Activated naive CD8-positive, alpha-beta T cell treated with anti-CD3 and anti-CD28 coated beads, Interleukin-2, amount 10 ng/mL, durations not matched to agents 7 days and 5 days (primary cell): ENCODE measurements at places on chromosomes 7 and 10. TPM values are rescaled to one million over a fixed set of nuclear protein-coding genes. Genes with fewer than 3 reads are reported as not detected.

Gene DMBT1
- total RNA-seq, result not detected

Gene PIP4K2A
- total RNA-seq, result 179 TPM

Gene TAS2R4
- 1.9 TPM for total RNA-seq

Gene FAM237B
- total RNA-seq, result not detected

Gene TNPO3
- total RNA-seq, result 43.9 TPM

Gene TDRD1
- total RNA-seq, result 0.20 TPM

Gene GIMAP6
- total RNA-seq, result 124 TPM

Gene HOXA9
- total RNA-seq, result not detected

Gene TAS2R41
- not detected for total RNA-seq

Gene CALHM1
- 0.94 TPM for total RNA-seq

DNA sequence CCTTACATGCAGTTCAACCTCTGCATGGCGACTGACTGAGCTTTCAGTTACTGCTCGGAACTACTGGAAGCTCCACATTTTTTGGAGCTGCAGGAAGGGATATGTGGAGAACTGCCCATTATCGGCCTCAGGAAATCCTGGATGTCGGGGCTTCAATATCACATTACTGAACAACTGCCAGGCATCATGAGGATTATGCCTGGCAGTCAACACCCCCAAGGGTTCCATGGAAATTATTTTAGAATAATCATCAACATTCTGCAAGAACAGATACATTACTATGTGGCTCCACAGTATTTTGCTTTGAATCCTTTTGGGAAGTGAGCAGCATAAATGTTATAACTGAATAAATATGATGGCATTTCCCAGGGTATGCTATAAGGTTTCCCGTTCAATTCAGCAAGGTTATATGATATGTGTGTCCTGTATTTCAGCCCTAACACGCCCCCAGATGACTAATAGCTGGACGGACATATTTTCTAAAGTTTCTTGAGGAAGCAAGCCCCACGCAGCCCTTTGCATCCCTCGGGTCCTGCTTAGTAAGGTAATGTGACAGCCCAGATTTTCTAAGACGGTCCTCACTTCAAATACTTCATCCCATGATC, 53.0 kb upstream of the OPALIN start:
- no peaks in the 10 kb centered on the region for H3K4me1 ChIP-seq
- DNase-seq, result no peak
- no peak overlapping the region for H3K4me3 ChIP-seq

DNA sequence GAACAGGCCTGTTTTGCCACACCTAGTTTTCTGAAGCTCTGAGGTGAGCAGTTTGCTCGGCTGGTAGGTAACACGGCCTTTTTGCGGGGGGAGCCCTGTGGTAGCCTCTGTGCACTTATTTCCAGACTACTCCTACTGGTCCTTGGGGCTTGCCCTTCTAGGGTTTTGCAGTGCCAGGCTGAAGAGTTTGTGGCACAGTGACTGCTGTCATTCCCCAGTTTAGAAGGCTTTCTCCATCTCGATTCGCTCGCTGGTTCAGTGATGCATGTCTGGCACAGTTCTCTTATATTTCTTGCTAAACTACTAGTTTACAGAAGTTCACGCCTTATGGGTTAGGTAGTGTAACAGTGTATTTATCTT, 711 bp downstream of the KIF20B start:
- H3K36me3 ChIP-seq, result peaks cover 17% of the 10 kb centered on the region
- H3K27me3 ChIP-seq, result no peaks in the 10 kb centered on the region
- peak overlapping the region; percentile 97 for H3K4me3 ChIP-seq
- peaks cover 37% of the 10 kb centered on the region for H3K4me1 ChIP-seq

- H3K4me3 ChIP-seq, result no peak overlapping the region
- H3K36me3 ChIP-seq, result no peaks in the 10 kb centered on the region
- H3K27me3 ChIP-seq, result peaks cover 5% of the 10 kb centered on the region
- H3K27ac ChIP-seq, result no peak overlapping the region
- H3K4me1 ChIP-seq, result no peaks in the 10 kb centered on the region
These were observed 125.3 kb downstream of the SORCS3 start for GRCh38 chr10:104766341-104766740.

GRCh38 chr10:127815147-127815546, 77.6 kb downstream of the CLRN3 start:
- no peak for DNase-seq
- peaks cover 5% of the 10 kb centered on the region for H3K27me3 ChIP-seq
- H3K4me3 ChIP-seq, result no peak overlapping the region
- H3K36me3 ChIP-seq, result no peaks in the 10 kb centered on the region

- peaks cover 25% of the 10 kb centered on the region for H3K27me3 ChIP-seq
- no peak overlapping the region for H3K4me3 ChIP-seq
- H3K27ac ChIP-seq, result no peak overlapping the region
These were observed 15.2 kb upstream of the KNDC1 start for GRCh38 chr10:133144771-133145170.

GRCh38 chr10:69319841-69320316, 41.6 kb downstream of the HK1 start:
- peaks cover 3% of the 10 kb centered on the region for H3K36me3 ChIP-seq
- peaks cover 43% of the 10 kb centered on the region for H3K4me1 ChIP-seq
- H3K4me3 ChIP-seq, result peak overlapping the region; percentile 91
- peak overlapping the region; percentile 98 for H3K27ac ChIP-seq
- H3K27me3 ChIP-seq, result no peaks in the 10 kb centered on the region

- peaks cover 34% of the 10 kb centered on the region for H3K4me1 ChIP-seq
- H3K36me3 ChIP-seq, result no peaks in the 10 kb centered on the region
- DNase-seq, result no peak
- no peak overlapping the region for H3K27ac ChIP-seq
- no peak overlapping the region for H3K4me3 ChIP-seq
These were observed 217.3 kb downstream of the RPS24 start for GRCh38 chr10:78251016-78251385.

- DNase-seq, result no peak
- H3K4me1 ChIP-seq, result peaks cover 13% of the 10 kb centered on the region
- no peak overlapping the region for H3K4me3 ChIP-seq
- H3K27me3 ChIP-seq, result peaks cover 3% of the 10 kb centered on the region
- no peaks in the 10 kb centered on the region for H3K36me3 ChIP-seq
These were observed 25.3 kb downstream of the EPHB4 start for GRCh38 chr7:100801833-100802568.

- peaks cover 91% of the 10 kb centered on the region for H3K27me3 ChIP-seq
- no peaks in the 10 kb centered on the region for H3K36me3 ChIP-seq
- peak; percentile 43 for DNase-seq
- H3K27ac ChIP-seq, result no peak overlapping the region
- H3K4me3 ChIP-seq, result peak overlapping the region; percentile 18
These were observed 7.0 kb downstream of the NAT16 start for GRCh38 chr7:101172854-101173751.

- H3K27ac ChIP-seq, result no peak overlapping the region
- no peaks in the 10 kb centered on the region for H3K27me3 ChIP-seq
- no peak for DNase-seq
- H3K4me1 ChIP-seq, result no peaks in the 10 kb centered on the region
- no peak overlapping the region for H3K4me3 ChIP-seq
These were observed 163.6 kb upstream of the PHYHIPL start for GRCh38 chr10:59012839-59013238.

DNA sequence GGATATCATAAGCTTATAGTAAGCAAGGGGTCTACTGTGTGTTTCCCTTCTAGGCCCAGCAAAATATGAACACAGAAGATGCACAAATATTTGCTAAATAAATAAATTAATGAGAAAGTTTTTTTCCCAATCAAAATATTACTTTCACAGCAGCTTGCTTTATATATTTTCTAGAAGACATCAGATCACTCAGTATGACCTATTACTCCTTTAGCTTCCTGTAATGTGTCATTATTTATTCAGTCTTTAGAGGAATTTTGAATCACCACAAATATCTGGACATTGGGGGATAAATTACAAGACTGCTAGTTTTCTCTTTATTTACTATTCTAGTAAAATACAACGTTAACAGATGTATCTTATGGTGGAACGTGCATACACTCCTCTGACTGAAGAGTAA, 765.8 kb upstream of the POM121L12 start:
- no peak overlapping the region for H3K4me3 ChIP-seq
- H3K4me1 ChIP-seq, result no peaks in the 10 kb centered on the region
- H3K36me3 ChIP-seq, result no peaks in the 10 kb centered on the region
- no peak for DNase-seq
- H3K27ac ChIP-seq, result no peak overlapping the region
- no peaks in the 10 kb centered on the region for H3K27me3 ChIP-seq

- peaks cover 2% of the 10 kb centered on the region for H3K36me3 ChIP-seq
- peaks cover 24% of the 10 kb centered on the region for H3K4me1 ChIP-seq
- H3K4me3 ChIP-seq, result no peak overlapping the region
- peaks cover 35% of the 10 kb centered on the region for H3K27me3 ChIP-seq
- no peak overlapping the region for H3K27ac ChIP-seq
These were observed 3.4 kb upstream of the MLLT10 start for GRCh38 chr10:21530641-21531040.

- H3K27me3 ChIP-seq, result no peaks in the 10 kb centered on the region
- H3K36me3 ChIP-seq, result peaks cover 10% of the 10 kb centered on the region
- peak overlapping the region; percentile 97 for H3K27ac ChIP-seq
- peaks cover 79% of the 10 kb centered on the region for H3K4me1 ChIP-seq
- DNase-seq, result no peak
- H3K4me3 ChIP-seq, result peak overlapping the region; percentile 79
These were observed 3.5 kb upstream of the ATP6V0E2 start for GRCh38 chr7:149870274-149870673.

DNA sequence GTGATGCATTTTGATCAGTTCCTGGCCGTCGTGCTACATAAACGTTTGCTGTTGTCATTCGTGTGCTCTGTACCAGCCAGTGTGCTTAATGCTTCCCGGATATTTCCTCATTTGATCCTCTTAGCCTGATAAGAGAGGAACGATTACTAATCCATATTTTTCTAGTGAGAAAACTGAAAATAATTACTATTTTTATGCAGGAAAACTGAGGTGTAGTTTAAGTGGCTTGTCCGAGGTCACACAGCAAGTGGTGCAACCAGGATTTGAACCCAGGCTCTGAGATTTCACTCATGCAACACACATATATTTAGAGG, 650 bp upstream of the SORBS1 start:
- H3K4me1 ChIP-seq, result peaks cover 8% of the 10 kb centered on the region
- DNase-seq, result no peak
- no peak overlapping the region for H3K27ac ChIP-seq
- H3K4me3 ChIP-seq, result peak overlapping the region; percentile 80
- H3K27me3 ChIP-seq, result peaks cover 37% of the 10 kb centered on the region

GRCh38 chr10:1605999-1606940, 131.1 kb downstream of the ADARB2 start:
- H3K4me1 ChIP-seq, result no peaks in the 10 kb centered on the region
- peaks cover 23% of the 10 kb centered on the region for H3K27me3 ChIP-seq
- no peak overlapping the region for H3K27ac ChIP-seq
- DNase-seq, result no peak

DNA sequence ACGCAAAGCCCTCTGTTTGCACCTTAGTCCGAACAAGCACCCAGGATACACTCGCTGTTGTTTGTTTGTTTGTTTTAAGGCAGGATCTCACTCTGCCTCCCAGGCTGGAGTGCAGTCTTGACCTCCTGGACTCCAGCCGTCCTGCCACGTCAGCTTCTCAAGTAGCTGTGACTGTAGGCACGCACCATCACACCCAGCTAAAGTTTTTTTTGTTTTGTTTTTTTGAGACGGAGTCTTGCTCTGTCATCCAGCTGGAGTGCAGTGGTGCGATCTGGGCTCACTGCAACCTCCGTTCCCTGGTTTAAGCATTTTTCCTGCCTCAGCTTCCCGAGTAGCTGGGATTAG, 76.8 kb downstream of the CTBP2 start:
- H3K27ac ChIP-seq, result no peak overlapping the region
- no peak for DNase-seq
- H3K27me3 ChIP-seq, result peaks cover 3% of the 10 kb centered on the region
- H3K36me3 ChIP-seq, result no peaks in the 10 kb centered on the region
- no peaks in the 10 kb centered on the region for H3K4me1 ChIP-seq

GRCh38 chr10:12943425-12943824, 58.1 kb downstream of the CCDC3 start:
- H3K4me3 ChIP-seq, result no peak overlapping the region
- no peak for DNase-seq
- H3K27me3 ChIP-seq, result peaks cover 2% of the 10 kb centered on the region
- no peaks in the 10 kb centered on the region for H3K4me1 ChIP-seq
- H3K36me3 ChIP-seq, result no peaks in the 10 kb centered on the region
- no peak overlapping the region for H3K27ac ChIP-seq

DNA sequence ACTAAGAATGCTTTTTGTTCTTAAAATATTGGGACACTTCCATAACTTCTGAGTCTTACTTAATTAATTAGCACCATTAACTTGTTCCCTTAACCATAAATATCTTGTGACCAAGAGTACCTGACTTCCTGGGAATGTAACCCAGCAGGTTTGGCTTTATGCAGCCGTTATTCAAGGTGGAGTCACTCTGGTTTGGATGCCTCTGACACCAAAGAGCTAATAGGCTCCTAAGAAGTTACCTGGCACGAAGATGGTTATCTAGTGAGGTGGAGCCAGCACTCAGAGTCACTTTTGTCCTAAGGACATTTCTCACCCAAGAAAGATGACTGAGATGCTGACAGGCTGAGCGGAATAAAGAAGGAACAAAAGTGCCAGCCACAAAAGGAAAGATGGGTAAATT, 172.3 kb downstream of the C1GALT1 start:
- no peak for DNase-seq
- no peaks in the 10 kb centered on the region for H3K4me1 ChIP-seq
- peaks cover 2% of the 10 kb centered on the region for H3K27me3 ChIP-seq
- H3K4me3 ChIP-seq, result no peak overlapping the region
- H3K36me3 ChIP-seq, result no peaks in the 10 kb centered on the region
- H3K27ac ChIP-seq, result no peak overlapping the region
